SJCRH30 (cell line): ENCODE measurements at places on chromosomes 13 and 19.
A peak's percentile ranks its signal among the peaks of the same experiment; 100 is the strongest.

DNA sequence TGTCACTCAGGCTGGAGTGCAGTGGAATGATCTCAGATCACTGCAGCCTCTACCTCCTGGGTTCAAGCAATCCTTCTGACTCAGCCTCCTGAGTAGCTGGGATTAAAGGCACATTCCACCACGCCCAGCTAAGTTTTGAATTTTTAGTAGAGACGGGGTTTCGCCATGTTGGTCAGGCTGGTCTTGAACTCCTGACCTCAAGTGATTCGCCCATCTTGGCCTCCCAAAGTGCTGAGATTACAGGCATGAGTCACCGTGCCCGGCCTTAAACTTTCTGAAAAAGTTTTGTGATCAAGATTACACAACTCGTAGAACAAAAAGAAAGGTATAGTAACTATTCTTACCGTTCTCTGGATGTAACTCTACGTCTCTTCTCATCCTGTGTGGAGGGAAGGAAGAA lies 21.2 kb downstream of the DNMT1 start:
- peaks cover 67% of the 10 kb centered on the region for H3K36me3 ChIP-seq
- H3K4me3 ChIP-seq: no peak overlapping the region
- no peak for DNase-seq
- H3K4me1 ChIP-seq: no peaks in the 10 kb centered on the region
- no peak overlapping the region for H3K27ac ChIP-seq
- no peaks in the 10 kb centered on the region for H3K27me3 ChIP-seq

GRCh38 chr19:54209811-54210494 lies 9.3 kb downstream of the RPS9 start:
- H3K27me3 ChIP-seq: no peaks in the 10 kb centered on the region
- peak overlapping the region; percentile 54 for H3K27ac ChIP-seq
- H3K36me3 ChIP-seq: peaks cover 34% of the 10 kb centered on the region
- H3K4me3 ChIP-seq: no peak overlapping the region

DNA sequence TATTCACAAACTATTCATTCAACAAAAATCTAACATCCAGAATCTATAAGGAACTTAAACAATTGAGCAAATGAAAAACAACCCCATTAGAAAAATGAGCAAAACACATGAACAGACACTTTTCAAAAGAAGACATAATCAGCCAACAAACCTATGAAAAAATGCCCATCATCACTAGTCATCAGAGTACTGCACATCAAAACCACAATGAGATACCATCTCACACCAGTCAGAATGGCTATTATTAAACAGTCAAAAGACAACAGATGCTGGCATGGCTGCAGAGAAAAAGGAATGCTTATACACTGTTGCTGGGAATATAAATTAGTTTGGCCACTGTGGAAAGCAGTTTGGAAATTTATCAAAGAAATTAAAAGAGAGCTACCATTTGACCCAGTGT lies 487.6 kb downstream of the GPC6 start:
- no peaks in the 10 kb centered on the region for H3K36me3 ChIP-seq
- H3K27me3 ChIP-seq: no peaks in the 10 kb centered on the region
- H3K27ac ChIP-seq: no peak overlapping the region
- H3K4me3 ChIP-seq: no peak overlapping the region
- no peak for DNase-seq

DNA sequence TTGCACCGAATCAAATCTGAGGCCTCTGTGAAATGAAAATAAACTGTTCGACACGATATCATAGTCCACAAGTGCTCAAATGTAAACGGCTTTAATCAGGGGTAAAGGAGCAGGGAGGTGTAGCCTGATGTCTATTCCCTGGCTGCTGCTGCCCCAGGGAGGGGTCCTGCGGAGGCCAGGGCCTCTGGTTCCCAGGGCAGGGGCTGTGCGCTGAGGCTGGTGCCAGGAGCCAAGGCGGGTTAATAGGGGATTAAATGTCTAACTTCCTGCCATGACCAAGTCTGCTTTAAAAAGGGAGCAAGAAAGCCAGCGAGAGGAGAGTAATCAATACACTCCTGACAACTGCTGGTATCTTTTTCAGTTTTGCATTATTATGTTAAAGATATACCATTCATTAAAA lies 59.4 kb downstream of the ZNF536 start:
- H3K36me3 ChIP-seq: no peaks in the 10 kb centered on the region
- peaks cover 6% of the 10 kb centered on the region; the same call in 1 of the 2 replicates for H3K4me1 ChIP-seq
- H3K27me3 ChIP-seq: no peaks in the 10 kb centered on the region
- DNase-seq: no peak

DNA sequence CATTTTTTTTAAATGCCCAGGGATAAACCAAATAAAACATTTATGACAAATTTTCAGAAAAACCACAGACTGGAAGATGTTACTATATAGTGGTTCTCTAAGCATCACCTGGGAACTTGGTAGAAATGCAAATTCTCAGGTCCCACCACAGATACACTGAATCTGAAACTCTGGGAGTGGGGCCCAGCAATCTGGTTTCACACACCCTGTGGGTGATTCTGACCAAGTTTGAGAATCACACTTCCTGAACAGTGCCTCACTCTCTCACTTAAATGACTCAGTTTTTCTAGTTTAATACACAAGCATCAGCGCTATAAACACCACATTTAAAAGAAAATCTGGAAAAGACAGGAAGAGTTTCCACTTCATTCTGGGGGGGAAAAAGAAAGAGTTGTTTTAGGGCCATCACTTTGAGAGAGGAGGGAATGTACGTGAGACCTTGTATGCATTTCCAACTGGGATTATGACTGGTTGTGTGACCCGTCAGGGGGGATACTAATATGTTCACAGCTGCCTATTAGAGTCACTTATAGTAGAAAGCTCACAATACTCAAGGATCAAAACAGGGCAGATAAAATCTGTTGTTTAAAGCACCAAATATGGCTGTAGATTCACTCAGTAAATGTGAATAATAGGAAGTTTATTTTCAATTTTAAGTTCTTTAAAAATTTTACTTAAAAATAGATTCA lies 567.7 kb downstream of the GPC6 start:
- H3K27ac ChIP-seq: no peak overlapping the region
- no peaks in the 10 kb centered on the region for H3K36me3 ChIP-seq
- H3K4me1 ChIP-seq: no peaks in the 10 kb centered on the region
- H3K4me3 ChIP-seq: no peak overlapping the region
- no peak for DNase-seq

- no peaks in the 10 kb centered on the region for H3K36me3 ChIP-seq
- H3K27me3 ChIP-seq: no peaks in the 10 kb centered on the region
Measured at GRCh38 chr13:112168761-112169160, 101.8 kb downstream of the SOX1 start.

DNA sequence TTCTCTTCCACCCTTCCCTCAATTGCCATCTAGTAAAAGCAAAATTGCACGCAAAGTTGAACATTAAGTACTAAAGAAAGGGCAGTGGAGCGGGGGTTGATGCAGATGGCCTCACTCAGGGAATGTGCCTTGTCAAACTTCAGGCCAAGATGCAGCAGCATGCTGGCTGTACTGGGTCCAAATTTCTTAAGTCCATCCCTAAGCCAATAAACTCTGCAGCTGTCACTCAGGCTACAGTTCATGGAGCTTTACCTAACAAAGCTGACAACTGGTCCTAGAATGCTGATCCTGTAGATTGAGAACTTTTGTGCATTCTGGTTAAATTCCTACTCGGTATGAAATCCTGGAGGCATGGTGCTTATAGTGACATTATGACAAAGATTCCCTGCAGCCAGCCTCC lies 88.4 kb downstream of the FOXO1 start:
- H3K27me3 ChIP-seq: no peaks in the 10 kb centered on the region
- peak; percentile 64 for DNase-seq
- peaks cover 28% of the 10 kb centered on the region for H3K4me1 ChIP-seq
- H3K36me3 ChIP-seq: peaks cover 48% of the 10 kb centered on the region
